ENCODE measurements at places on chromosomes 12 and 14.

DNA sequence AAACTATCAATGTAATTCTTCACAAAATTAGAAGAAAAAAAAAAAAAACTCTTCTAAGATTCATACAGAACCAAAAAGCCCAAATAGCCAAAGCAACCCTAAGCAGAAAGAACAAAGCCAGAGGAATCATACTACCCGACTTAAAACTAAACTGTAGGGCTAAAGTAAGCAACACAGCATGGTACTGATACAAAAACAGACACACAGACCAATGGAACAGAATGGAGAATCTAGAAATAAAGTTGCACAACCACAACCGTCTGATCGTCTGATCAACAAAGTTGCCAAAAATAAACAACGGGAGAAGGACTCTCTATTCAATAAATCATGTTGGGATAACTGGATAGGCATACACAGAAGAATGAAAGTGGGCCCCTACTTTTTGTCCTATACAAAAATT, 16.9 kb downstream of the CDK17 start:
- DNase-seq, result no peak

DNA sequence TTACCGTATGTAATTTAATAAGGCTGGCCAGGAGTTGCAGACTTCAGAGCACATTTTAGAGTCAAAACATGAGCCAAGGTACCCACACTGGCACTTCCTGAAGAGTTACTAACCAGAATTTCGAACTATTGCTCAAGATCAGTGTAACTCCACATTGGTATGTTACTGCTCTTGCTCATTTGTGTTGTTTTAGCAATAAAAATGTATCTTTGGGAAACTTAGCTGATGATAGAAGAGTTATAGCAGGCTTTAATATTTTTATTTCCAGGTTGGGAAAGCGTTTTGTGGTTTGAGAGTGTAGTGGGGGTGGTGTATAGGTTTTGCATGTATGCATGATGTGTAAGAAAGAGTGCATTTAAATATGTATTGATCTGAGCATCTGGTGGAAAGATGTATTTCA, 96.6 kb downstream of the SCN8A start:
- no peak for DNase-seq

- DNase-seq, result no peak
These were observed 160.6 kb upstream of the HMGA2 start for GRCh38 chr12:65663648-65664047.

GRCh38 chr12:25416516-25416915, 136.6 kb downstream of the LMNTD1 start:
- no peak for DNase-seq

GRCh38 chr12:66852765-66853164, 173.9 kb upstream of the GRIP1 start:
- no peak for DNase-seq

Measured in KG1 (cell line).